ENCODE measurements at places on chromosomes 11 and 22.

- DNase-seq: no peak
Observed at GRCh38 chr11:61102667-61103571, 630 bp downstream of the CD5 start.

DNA sequence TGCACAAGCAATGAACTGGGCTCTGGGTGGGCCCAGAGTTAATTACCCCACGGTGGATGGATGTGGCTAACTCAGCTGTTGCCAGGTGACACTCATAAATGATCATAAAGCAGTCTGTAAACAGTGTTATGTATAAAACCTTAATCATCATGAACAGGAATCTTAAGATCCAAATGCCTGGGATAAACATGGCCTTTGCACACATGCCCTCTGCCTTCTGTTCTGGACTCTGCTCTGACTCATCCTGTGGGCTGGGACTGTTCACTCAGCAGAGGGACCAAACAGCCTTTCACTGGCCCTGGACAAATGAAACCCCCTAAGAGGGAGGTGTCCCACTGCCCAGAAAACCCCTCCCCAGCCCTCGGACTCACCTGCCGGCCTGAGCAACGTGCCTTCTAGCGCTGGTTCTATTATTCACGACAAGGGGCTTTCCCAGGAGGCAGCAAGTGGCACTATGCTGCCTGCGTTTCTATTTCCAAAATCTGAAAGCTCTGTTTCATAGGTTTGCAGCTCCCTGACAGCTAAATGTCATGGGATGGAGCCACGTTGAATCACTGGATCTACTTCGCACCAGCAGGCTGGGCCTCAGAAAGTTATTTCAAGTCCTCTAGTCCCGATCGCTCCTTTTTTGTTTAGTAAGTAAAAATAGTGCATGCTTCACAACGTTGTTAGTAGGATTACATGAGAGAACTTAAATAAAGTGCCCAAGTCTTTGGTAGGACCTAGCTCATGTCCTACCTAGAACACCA is 53.0 kb downstream of the LARGE1 start:
- no peak for DNase-seq

DNA sequence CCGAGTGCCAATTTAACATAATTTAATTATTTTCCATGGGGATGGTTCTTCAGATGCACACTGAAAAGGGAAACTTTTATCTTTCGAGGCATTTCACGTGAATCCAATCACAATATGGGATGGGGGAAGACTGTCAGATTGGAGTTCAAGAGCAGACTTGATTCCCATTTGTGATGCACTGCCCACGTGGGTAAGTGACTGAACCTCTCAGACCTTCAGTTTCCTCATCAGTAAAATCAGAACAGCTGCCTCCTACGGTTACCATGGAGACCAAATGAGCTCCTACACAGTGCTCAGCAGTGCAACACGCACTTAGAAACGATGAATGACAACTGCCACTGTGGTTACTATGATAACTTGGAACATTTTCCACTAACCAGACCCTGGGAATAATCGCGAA is 21.7 kb downstream of the KIAA0930 start:
- no peak for DNase-seq

GRCh38 chr11:65470433-65471049 is 28.3 kb upstream of the MALAT1 start:
- no peak for DNase-seq

GRCh38 chr11:117928446-117929141 is 608 bp downstream of the TMPRSS13 start:
- no peak for DNase-seq

GRCh38 chr22:22710719-22711531 is 66.5 kb downstream of the GGTLC2 start:
- DNase-seq: peak; percentile 46

- DNase-seq: no peak
Observed at GRCh38 chr11:126544108-126545056, 188.9 kb downstream of the ST3GAL4 start.

DNA sequence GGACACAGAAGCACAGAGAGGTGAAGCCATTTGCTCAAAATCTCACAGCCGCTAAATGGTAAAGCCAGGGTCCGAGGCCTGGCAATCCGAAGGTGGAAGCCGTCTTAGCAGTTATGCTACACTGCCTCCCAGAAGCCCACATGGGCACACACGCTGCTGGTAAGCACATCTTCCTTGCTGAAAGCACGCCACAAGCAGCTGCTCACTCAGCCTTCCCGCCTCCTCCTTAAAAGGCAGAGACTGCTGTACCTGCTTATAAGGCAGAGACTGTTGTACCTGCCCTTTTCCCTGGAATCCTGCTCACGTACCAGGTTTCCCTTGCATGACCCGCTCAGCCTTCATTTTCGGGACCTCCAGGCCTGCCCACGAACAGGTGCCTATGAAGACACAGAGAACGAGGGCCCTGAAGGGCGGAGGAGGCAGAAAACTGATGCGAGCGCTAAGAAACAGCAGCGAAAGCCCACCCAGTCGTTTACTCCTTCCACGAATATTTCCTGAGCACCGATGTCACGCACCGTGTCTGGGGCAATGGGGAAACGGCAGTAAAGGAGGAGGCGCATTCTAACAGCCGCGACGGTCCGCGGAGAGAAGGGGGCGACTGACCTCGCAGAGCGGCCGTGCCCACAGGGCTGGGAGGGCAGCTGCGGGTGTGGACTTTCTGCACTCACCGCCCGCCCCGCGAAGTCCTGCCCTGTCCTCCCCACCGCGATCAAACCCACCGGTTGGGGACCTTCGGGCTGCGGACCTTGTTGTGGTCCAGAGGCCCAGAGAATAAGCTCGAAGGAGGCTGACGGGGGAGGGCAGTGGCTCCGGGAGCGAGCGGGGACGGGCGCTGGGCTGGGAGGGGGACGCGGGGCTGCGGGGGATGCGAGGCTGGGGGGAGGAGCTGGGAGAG is 13.0 kb downstream of the SPATA19 start:
- no peak for DNase-seq

DNA sequence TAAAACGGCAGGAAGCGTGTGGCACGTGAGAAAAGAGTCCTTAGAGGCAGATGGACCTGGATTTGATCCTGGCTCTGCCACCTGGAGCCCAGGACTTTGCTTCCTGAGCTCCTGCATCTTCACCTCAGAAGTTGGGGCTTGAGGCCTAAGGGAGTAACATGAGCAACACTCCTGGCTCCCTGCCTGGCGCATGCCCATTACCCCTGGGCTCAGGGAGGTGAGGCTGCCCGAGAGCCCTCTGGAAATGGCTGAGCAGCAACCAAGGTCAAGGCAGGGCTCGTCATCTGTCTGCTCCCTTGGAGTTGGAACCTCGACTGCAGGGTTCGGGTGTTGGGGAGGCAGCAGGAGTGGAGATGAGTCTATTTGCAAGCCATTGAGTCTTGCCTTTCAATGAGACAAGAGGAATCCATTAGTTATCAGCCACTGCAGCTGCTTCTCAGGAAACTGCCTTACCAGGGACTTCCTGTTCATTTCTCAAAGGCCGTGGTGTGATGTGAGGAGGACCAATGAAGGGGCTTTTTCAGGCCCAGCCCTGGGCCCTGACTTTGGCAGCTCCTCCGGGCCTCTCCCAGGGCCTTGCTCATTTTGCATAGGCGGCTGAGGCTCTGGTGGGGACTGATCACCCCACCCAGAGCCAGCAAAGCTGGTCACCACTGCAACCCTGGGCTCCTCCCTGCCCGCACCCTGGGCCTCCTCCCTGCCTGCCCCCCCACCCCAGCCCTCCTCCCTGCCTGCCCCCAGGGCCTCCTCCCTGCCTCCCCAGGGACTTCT is 6.4 kb downstream of the FADS2 start:
- no peak for DNase-seq

- no peak for DNase-seq
Observed at GRCh38 chr11:119964136-119965025, 173.5 kb downstream of the TRIM29 start.

- peak; percentile 56 for DNase-seq
Observed at GRCh38 chr22:30643055-30643875, 7.7 kb downstream of the SLC35E4 start.

DNA sequence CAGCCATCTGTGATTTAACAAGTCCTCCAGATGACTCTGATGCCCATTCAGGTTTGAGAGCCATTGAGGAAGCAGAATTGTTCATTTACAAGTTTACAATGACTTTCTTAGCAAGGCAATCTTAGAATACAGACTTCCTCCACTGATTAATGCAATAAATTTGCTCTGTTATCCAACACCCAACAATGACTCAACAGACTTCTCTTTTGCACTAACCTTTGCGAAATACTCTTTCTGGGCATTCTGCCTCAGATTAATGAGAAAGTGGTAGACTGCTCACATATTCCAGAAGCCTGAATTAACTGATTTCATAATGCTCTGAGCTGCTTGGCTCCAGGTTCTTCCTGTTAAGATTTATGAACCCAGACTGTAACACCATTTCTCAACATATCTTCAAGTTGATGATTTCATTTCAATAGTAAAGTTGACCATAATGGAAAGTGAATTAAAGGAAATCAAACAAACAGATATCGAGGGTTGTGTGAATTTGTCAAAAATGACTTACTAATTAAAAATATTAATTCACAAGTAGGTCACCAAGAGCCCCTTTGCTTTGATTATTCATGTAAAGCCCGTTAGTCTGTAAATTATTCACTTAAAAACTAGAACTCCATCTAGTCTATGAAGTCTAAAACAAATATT is 70.5 kb upstream of the BLID start:
- no peak for DNase-seq

DNA sequence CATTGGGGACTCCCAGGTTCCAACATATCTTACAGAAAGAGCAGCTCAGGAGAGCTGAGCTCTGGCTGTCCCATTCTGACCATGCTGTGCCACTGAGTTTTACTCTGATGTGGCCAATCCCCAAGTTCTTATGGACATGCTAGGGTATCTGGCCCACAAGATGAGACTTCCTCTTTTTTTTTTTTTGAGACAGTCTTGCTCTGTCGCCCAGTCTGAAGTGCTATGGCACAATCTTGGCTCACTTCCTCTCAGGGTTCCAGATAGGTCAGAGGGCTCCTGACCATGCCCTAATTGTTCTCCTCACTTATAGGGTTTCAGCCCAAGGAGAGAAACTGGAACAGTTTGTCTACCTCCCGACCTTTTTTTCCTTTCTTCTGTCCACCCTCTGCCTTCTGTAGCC is 152.3 kb upstream of the CCDC90B start:
- no peak for DNase-seq

GRCh38 chr22:28909375-28909774 is 26.0 kb downstream of the ZNRF3 start:
- DNase-seq: no peak

DNA sequence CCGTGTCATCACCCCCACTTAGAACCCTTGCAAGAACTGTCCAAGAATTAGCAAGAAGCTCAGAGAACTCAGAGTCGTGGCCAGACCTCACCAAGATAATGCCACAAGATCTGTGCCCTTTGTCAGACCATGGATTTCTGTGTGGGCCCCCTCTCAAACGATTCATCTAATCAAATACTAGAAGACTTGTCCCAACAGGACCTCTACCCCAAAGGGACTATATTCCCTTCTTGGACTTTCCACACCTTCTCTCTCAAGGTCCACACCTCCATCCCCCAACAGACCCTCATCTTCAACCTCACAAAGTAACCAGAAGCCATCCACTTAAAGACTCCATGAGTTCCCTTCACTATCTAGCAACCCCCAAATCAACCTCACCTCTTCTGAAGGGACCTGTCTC is 2.8 kb downstream of the POLR3H start:
- no peak for DNase-seq

- peak; percentile 56 for DNase-seq
Observed at GRCh38 chr11:41201156-41201555, 258.3 kb downstream of the LRRC4C start.

GRCh38 chr11:25183411-25183810 is 686.6 kb downstream of the LUZP2 start:
- DNase-seq: no peak

GRCh38 chr22:38872831-38873248 is 824 bp upstream of the CBX6 start:
- peak; percentile 64 for DNase-seq

- no peak for DNase-seq
Observed at GRCh38 chr22:48091060-48091650, 1328.7 kb downstream of the TBC1D22A start.

DNA sequence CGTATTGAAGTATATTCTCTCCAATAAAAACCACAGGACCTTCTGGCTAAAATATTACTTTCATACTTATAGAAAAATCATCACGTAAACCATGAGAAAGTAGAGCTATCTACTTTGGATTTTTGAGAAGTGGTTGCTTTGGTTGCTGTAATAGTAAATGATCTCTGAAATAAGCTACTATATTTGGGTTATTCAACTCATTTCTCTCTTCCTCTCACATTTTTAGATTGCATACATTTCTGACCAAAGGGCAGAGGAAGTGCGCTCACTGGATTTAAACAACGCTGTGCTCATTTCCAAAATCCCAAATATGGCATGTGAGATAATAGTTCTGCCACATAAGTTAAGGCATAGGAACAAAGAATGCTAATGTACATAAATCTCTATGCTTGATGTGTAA is 357.0 kb downstream of the LRRC4C start:
- no peak for DNase-seq

- no peak for DNase-seq
Observed at GRCh38 chr22:20792966-20793728, 19.2 kb downstream of the SERPIND1 start.

DNA sequence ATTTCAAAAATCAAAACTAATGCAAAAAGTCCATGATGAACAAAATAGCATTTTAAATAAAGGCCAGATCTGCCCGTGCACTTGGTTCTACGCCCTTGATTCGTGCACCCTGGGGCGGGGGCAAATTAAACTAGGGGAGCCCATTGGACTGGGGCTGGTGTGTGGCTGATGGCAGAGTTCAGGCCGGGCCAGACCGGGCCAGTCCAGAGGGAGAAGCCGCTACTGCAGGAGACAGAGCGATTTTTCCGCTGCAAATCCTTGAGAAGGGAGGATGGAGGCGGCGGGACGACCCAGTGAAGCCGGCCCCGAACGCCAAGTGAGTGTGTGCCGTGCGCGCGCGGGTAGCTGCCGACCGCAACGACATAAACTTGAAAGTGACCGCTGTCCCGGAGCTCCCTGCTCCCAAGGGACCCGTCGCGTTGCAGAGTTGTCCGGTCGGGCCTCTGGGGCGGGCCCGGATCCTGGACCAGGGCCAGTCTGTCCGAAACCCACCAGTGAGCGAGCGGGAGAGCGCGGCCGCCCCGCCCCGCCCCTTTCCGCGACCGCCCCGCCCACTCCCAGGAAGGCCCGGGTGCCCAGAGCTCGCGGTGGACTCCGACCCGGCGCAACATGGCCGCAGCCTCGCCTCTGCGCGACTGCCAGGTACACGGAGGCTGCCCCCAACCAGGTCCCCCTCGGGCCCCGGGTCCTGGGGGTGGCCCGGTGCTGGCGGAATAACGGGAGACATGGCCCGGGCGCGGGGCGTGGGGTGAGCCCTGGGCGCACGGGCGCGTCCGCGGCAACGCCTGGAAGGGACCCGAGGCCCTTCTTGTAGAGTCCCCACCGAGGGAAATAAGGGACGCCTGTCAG is at the start of gene TTC38:
TSS of gene TTC38 (plus strand) at position 578 of the 849 bp plus-strand sequence. CDS start at position 610, 32 bp downstream.
- DNase-seq: peak; percentile 79

- peak; percentile 49 for DNase-seq
Observed at GRCh38 chr11:85810871-85811611, at the start of gene SYTL2. SYTL2 (minus strand) TSS chr11:85811141; CDS start chr11:85757725, 53,416 bp downstream.

All from dorsolateral prefrontal cortex (tissue), 122 donors.